ENCODE measurements at places on chromosomes 5 and 9.

- H3K36me3 ChIP-seq, result no peaks in the 10 kb centered on the region
- no peaks in the 10 kb centered on the region for H3K4me1 ChIP-seq
- no peak overlapping the region for H3K4me3 ChIP-seq
- DNase-seq, result no peak
- no peaks in the 10 kb centered on the region for H3K27me3 ChIP-seq
Observed at GRCh38 chr9:27943501-27943900, 370.2 kb upstream of the C9orf72 start.

- no peak for DNase-seq
- peaks cover 15% of the 10 kb centered on the region for H3K4me1 ChIP-seq
- H3K27me3 ChIP-seq, result no peaks in the 10 kb centered on the region
- peaks cover 12% of the 10 kb centered on the region for H3K36me3 ChIP-seq
- H3K4me3 ChIP-seq, result peak overlapping the region; percentile 24
Observed at GRCh38 chr9:96399325-96399633, 15.8 kb upstream of the SLC35D2 start.

DNA sequence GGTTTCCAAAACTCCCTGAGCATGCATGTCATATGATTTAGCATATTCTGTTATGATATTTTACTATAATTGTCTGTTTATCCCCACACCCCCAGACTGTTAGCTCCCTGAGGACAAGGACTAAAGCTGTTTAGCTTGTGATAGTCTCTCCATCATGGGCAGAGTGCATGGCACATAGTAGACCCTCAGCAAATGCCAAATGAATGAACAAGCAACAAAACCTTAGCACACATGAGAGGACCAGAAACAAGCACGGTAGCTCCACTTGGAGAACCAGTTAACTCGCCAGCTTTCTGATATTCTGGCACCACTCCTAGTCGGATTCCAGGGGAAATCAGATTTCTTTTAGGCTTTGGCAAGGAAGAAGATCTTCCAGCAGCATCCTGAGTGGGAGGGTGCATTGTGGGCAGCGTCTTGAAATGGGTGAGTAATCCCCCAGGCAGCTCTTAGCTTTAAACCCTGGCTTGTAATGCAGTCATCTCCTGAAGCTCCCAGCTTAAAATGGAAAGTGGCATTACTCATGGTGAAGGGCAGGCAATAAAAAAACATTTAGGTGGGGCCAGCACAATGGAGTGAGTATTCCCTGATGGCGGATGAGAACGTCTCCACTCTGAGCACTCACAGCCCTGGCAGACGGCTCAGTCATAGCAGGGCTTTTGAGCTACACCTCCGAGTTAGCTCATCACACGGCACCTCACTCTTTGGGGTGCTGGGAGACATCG lies 41.1 kb downstream of the FGF1 start:
- no peak overlapping the region for H3K4me3 ChIP-seq
- DNase-seq, result no peak
- H3K27me3 ChIP-seq, result peaks cover 20% of the 10 kb centered on the region
- no peaks in the 10 kb centered on the region for H3K36me3 ChIP-seq
- no peak overlapping the region for H3K27ac ChIP-seq

DNA sequence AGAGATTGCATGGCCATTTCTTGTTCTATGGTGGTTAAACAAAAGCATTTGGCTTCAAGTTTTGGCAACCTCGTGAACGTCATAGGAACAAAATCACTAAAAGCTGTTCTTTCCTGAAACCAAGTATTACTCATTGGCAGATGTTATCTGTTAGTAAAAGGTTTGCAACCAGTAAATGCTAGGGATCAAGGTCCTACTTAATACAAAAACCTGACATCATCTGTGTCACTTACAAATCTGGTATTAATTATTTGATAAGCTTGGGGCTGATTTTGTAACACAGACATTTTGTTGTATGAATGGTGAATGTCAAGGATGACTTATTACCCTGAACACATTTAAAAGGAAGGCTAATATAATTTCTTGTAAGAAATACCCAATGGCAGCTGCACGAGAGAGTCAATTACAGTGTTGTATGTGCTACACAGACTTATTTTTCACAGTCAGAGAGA lies 486.4 kb upstream of the ZNF608 start:
- DNase-seq, result no peak
- no peaks in the 10 kb centered on the region for H3K36me3 ChIP-seq
- no peak overlapping the region for H3K4me3 ChIP-seq
- peaks cover 2% of the 10 kb centered on the region for H3K27me3 ChIP-seq
- H3K4me1 ChIP-seq, result no peaks in the 10 kb centered on the region

DNA sequence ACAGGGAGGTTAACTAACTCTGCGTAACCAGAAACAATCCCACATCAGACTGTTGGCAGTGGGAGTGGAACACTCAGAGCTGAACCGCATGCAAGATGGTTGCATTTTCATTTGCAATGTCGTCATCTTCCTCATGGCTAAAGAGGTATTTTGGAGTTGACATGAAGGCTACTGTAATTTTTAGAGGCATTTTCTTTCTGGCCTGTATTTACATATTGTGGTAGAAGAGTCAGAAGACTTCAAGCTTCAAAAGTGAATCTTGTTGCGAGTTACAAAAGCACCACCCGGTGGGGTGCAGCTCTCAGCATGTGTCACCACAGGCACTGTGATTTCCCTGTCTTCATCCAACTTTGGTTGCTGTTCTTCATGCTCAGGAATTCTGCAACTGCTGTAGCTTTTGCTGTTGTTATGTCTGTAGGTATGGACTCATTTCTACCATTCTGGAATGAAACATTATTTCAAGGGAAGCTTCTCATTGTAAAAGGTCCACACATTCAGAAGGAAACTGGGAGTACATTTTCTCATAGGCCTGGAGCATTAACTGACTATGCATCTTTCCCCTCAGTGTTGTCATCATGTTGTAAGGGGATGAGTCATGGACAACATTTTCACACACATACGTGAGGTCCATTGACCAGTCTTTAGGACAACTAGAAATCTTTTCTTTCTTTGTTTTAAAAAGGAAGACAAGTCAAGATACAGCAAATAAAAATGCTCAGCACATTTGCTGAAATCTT lies 35.4 kb upstream of the GDNF start:
- H3K27ac ChIP-seq, result no peak overlapping the region
- no peak overlapping the region for H3K4me3 ChIP-seq
- H3K4me1 ChIP-seq, result peaks cover 4% of the 10 kb centered on the region
- no peaks in the 10 kb centered on the region for H3K36me3 ChIP-seq
- no peak for DNase-seq
- peaks cover 5% of the 10 kb centered on the region for H3K27me3 ChIP-seq

GRCh38 chr5:160767062-160767461 lies 84.9 kb downstream of the ATP10B start:
- no peaks in the 10 kb centered on the region for H3K4me1 ChIP-seq
- peak overlapping the region; percentile 21 for H3K4me3 ChIP-seq
- H3K27me3 ChIP-seq, result peaks cover 7% of the 10 kb centered on the region
- peaks cover 5% of the 10 kb centered on the region for H3K36me3 ChIP-seq

- no peak for DNase-seq
- no peak overlapping the region for H3K4me3 ChIP-seq
- no peak overlapping the region for H3K27ac ChIP-seq
- H3K4me1 ChIP-seq, result no peaks in the 10 kb centered on the region
- no peaks in the 10 kb centered on the region for H3K27me3 ChIP-seq
Observed at GRCh38 chr5:167358868-167359492, 932.5 kb upstream of the WWC1 start.

DNA sequence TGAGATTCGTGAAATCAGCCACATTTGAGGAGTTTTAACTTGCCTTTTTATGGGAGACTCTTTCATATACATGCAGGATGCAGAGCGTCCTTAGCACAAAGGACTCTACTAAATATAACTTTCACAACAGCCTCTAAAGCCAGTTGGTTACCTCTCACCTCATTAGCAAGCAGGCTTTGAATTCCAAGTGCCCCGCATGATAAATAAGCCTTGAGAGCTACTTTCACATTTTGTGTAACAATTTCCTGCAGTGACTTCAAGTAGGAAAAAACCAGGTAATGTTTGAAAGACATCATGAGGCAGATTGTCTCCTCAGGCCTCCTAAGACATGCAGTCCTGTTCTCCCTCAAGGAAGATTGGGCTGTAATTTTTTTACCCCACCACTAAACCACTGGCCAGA lies 50.5 kb downstream of the RALGPS1 start:
- no peak overlapping the region for H3K27ac ChIP-seq
- H3K4me3 ChIP-seq, result no peak overlapping the region
- DNase-seq, result no peak
- no peaks in the 10 kb centered on the region for H3K36me3 ChIP-seq
- peaks cover 7% of the 10 kb centered on the region for H3K4me1 ChIP-seq
- H3K27me3 ChIP-seq, result peaks cover 3% of the 10 kb centered on the region

DNA sequence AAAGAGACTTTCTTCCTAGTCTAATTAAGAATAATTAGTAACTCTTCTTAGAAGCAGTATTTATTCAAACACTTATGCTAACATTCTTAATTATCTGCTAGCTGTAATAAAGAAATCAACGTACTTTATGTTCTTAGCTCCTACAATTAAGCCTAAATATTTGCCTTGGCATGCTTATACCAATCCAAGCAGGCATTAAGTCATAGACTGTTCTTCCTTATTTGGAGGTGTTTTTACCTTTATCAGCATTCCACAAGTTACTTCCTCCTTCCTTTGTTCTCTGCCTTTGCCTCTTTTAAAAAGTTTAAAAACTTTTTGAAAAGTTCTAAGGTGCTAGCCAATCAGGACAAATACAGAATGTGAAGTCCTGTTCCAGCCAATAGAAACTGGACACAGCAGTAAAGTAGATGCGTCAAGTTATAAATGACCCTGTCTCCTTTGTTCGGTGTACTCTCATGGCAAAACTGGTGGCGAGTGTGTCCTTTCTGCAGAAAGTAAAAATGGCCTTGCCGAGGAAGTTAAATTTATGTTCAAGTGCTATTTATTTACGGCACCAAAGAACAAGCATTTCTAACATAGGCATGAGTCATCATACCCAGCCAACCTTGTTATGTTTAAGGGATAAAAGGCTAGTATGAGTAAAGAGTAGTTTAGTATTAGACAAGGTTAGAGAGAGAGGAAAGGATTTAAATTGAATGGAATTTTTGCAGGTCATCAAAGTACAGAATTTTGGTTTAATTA lies 58.6 kb downstream of the GPBP1 start:
- peaks cover 29% of the 10 kb centered on the region for H3K36me3 ChIP-seq
- H3K27ac ChIP-seq, result no peak overlapping the region
- peaks cover 22% of the 10 kb centered on the region for H3K4me1 ChIP-seq

- no peaks in the 10 kb centered on the region for H3K36me3 ChIP-seq
- H3K27ac ChIP-seq, result no peak overlapping the region
- DNase-seq, result no peak
- peaks cover 36% of the 10 kb centered on the region for H3K4me1 ChIP-seq
- no peaks in the 10 kb centered on the region for H3K27me3 ChIP-seq
Observed at GRCh38 chr5:154243736-154244135, 53.2 kb downstream of the GALNT10 start.

DNA sequence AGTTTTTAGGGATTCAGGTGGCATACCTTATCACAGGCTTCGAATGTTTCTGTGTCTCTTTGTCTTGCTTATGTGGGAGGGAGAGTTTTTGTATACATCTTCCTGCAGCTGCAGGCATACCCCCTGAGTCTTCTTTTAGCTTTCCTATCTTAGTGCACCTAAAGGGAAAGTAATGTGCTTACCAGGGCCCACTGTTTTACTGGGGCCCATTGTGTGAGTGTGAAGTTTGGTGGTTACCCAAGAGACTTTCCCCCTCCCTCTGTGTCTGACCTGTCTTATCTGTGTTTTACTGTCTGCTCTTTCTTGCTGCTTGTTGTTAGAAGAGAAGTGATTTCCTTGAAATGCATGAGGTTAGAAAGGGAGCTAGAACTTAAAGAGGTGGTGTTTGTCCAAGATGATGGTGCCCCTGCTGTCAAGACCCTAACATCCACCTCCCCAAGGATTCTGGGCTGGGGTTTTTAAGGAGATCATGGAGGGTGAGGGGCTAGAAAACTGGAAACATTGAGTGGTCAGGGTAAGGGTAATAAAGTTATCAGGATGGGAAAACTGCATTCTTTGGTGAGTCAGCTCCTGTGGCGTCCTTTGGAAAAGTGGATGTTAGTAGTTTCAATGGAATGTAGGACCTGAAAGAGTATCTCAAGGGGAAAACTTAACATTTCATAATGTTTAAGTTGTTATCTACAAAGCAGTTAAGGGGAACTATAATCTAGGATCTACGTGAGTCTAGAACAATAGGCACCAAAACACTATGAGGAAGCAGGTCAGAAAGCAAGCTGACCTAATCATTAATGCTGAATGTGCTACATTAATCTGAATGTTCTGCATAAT lies 583.5 kb upstream of the TUSC1 start:
- no peaks in the 10 kb centered on the region for H3K27me3 ChIP-seq
- no peak for DNase-seq
- H3K4me1 ChIP-seq, result no peaks in the 10 kb centered on the region
- no peaks in the 10 kb centered on the region for H3K36me3 ChIP-seq

All from natural killer cell treated with Interleukin-12 subunit alpha and Interleukin-12 subunit beta and Interleukin-15 and Interleukin-18, amount 100 ng/mL, for 72 hours (primary cell).